ENCODE measurements at places on chromosomes 5 and 9.

GRCh38 chr9:31030741-31031202 lies 1353.7 kb upstream of the ACO1 start:
- DNase-seq = no peak

GRCh38 chr9:98974554-98974953 lies 30.8 kb downstream of the COL15A1 start:
- DNase-seq = no peak

DNA sequence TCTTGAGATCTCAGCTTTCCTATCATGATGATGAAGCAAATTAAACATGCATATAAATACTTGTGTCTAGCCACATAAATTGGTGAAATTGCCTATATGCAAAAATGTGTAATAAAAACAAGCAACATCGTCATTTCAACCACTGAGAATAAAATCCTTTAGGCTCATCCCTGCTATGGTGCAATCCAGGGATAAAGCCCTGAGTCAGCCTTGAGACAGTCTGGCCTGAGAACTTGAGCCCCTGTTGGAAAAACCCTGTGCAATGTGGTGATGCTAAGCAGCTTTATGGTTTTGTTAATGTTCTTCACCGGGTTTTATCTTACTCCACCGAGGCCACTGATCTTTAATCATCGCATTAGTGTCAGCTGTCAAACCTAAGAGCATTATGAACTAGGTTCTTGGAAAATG lies 170.5 kb downstream of the DCP2 start:
- no peak for DNase-seq

GRCh38 chr5:168317521-168318147 lies 26.2 kb downstream of the WWC1 start:
- peak; percentile 2 for DNase-seq

DNA sequence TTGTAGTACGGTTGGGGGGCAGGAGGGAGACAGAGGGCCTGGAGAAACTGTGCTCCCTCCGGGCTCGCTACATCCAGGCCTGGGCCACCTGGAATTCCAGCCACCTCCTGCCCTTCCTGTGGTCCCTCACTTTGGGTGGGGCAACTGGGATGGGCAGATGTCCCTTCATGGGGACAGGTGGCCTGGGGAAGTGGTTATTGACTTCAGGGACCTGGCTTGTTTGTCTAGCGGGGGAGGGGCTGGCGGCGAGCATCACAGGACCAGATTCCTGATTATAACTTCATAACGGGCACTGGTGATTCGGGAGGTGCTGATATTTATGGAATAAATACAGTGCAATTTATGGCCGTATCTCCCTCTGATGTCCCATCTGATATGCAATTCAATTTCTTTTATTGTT lies 20.1 kb upstream of the LAMC3 start:
- DNase-seq = no peak

DNA sequence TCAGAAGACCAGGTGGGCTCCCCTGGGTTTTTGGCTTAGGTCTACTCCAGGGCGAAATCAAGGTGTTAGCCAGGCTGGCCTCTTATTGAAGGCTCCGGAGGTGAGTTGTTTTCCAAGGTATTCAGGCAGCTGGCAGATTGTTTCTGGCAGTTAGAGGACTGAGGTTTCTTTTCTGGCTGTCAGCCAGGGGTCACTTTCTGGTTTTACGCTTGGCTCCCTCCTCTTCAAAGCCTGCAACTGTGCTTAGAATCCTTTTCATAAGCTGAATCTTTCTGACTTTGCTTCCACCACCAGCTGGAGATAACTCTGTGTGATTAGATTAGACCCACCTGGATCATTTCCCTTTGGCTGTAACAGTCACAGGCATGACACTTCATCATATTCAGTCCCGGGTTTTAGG lies 24.6 kb downstream of the RFK start:
- peak; percentile 71 for DNase-seq

DNA sequence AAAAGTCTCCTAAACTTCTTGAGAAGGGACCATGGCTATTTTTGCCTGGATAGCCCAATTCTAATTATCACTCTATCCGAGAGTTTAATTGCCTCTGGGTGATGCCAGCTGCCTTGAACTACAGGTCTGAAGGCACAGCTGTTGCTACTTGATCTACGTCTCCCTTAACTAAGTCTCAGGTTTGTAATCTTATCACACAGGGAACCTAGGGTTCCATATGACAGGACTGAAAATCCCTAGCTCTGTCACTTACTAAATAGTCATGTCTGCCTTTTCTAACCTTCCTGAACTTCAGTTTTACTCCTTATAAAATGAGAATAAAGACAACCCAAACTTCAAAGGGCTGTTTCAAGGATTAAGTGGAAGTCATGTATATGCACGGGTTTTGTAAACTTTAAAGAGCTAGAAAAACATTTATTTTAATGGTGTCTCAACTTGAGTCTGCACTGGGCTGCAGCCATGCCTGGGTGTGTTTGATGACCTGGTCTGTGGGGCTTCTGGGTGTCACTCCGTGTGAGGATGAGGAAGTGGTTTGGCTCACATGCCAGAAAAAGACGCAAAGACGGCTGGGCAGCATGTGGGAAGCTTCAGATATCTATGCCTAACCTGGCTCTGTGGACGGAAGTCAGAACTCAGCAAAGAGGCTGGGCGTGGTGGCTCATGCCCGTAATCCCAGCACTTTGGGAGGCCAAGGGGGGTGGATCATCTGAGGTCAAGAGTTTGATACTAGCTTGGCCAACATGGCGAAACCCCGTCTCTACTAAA lies 129.3 kb upstream of the SLC44A1 start:
- no peak for DNase-seq

DNA sequence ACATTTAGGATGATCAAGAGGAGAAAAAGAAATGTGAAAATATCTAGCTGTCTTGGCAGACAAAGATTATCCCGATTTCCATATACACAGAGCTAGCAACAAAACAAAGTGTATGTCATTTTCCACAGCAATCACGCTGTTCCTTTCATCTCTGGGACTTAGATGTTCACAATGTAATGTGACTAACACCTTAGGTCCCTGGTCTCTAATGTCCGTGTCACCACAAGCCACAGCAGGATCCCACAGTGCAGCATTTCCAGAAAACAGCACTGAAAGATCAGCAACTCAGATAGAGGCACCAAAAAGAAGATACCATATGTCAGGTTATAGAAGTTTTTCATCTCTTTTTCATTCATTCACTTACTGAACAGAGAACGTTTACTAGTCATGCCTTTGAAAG lies 118.0 kb upstream of the TNPO1 start:
- DNase-seq = no peak

DNA sequence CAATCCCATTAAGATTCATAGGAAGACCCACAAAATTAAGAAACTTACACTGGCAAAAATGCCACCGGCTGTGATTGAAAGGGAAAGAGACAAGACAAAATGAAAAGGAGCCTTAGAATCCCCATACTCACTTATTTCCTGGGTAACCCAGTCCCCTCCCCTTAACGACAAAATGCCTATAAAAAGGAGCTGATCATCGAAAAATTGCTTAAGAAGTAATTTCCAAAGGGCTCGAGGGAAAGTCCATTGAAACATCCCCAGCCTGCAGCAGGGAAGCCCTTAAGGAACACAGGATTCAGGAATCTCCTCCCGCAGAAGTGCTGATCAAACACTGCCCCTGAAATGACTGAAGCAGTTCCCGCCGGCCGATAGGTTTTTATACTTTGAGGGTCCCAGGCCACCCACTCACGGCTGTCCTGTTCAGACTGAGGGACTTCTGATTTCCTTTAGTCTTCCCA lies 677 bp upstream of the ZNF79 start:
- DNase-seq = no peak

GRCh38 chr5:126480824-126481223 lies 57.6 kb downstream of the GRAMD2B start:
- no peak for DNase-seq

GRCh38 chr9:86099701-86100364 lies 475 bp upstream of the GOLM1 start:
- DNase-seq = no peak

GRCh38 chr5:169874621-169875020 lies 105.7 kb downstream of the INSYN2B start:
- DNase-seq = no peak

DNA sequence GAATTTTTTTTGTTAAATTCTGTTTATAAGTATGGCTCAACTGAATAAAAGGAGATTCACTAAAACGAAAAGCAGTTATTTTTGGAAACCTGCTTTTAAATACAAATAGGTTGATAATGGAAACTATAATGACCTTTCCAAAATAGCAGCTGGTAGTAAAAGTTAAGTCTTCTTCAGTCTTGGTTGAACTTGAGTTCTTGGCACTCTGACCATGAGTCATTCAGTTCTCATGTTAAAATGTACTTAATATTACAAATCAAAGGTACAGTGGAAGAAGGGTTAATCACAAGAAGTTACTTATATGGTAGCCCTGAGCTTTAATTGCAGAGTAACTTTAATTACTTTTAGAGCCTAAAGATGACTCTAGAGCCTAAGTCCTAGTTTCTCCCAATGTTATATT lies 62.1 kb downstream of the KLF9 start:
- no peak for DNase-seq

- no peak for DNase-seq
Measured at GRCh38 chr9:2083479-2083878, 68.3 kb downstream of the SMARCA2 start.

- no peak for DNase-seq
Measured at GRCh38 chr9:109813829-109814228, 33.8 kb downstream of the PALM2AKAP2 start.

DNA sequence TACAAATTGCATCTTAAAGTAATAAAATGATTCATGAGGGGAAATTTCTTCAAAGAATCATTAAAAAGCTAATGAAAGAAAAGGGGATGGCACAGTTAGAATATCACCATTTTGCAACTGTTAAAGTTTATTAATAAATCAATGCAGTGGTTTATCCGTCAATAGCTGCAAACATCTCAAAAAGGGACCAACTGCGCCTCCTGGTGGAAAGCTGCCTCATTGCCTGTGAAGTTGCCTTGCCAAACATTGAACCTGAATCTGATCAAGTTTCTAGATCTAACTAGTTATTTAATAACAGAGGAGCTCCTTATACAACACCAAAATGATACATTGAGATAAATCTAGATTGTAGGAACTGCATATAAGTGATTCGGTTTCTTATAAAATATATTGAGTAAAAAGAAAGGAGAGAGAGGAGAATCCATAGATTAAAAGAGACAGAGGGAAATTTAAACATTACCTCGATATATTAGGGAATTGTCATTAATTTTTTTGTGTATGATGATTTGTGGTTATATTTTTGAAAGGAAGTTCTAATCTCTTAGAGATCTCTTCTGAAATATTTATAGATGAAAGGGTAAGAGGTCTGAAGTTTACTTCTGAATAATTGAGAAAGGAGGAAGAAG lies 6.9 kb upstream of the NDUFB6 start:
- peak; percentile 16 for DNase-seq

- no peak for DNase-seq
Measured at GRCh38 chr5:83955916-83956315, 235.3 kb upstream of the HAPLN1 start.

GRCh38 chr5:109224276-109224882 lies 185.4 kb downstream of the PJA2 start:
- DNase-seq = no peak

DNA sequence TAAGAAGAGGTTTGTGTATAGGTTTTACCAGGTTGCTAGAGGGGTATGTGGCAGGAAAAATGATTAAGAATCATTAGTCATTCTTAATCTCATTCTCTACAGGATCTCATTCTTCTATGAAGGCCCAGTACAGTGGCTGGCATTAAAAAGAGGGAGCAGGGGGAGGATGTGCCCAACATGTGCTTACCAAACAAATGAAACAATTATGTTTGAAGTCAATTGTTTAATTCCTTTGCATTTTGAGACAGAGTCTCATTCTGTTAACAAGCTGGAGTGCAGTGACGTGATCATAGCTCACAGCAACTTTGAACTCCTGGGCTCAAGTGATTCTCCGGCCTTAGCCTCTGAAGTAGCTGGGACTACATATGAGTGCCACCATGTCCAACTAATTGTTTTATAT lies 23.0 kb downstream of the FNIP1 start:
- no peak for DNase-seq

DNA sequence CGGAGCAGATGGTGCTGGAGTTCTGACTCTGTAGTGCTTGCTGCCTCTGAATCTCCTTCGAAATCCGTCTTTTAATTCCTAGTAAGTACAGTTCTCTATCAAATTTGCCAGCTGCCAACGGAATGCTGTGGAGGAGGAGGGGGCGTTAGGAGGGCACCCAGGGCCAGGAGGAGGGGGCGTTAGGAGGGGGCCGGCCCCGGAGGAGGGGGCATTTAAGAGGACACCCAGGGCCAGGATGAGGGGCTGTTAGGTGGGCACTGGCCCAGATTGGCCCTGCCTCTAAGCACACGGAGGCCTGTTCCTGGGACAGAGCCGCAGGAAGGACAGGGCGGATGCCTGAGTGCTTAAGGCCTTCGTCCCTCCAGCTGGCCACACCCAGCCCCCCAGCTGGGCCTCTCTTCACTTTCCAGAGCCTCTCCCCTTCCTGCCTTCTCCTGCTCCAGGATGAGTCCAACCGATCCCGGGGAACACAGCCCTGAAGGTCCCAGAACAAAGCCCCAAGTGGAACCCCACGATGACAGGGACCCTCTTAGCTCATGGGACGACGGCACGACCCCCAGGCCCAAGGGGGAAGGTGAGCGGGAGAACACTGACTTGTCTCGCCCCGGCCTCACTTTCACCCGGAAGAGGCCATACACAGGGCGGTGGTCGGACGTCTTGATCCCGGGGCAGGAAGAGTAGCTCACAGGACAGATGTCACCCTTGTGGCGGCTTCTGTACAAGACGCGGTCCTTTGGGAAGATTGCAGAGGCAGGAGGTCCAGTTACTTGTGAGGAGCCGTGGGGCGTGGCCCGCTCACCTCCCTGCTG lies 9.8 kb downstream of the INPP5E start:
- no peak for DNase-seq

- DNase-seq = no peak
Measured at GRCh38 chr5:156587012-156587411, 260.0 kb downstream of the SGCD start.

GRCh38 chr9:21287280-21287679 lies 17.8 kb downstream of the IFNA5 start:
- no peak for DNase-seq

- DNase-seq = no peak
Measured at GRCh38 chr9:3435732-3436131, 90.1 kb downstream of the RFX3 start.

DNA sequence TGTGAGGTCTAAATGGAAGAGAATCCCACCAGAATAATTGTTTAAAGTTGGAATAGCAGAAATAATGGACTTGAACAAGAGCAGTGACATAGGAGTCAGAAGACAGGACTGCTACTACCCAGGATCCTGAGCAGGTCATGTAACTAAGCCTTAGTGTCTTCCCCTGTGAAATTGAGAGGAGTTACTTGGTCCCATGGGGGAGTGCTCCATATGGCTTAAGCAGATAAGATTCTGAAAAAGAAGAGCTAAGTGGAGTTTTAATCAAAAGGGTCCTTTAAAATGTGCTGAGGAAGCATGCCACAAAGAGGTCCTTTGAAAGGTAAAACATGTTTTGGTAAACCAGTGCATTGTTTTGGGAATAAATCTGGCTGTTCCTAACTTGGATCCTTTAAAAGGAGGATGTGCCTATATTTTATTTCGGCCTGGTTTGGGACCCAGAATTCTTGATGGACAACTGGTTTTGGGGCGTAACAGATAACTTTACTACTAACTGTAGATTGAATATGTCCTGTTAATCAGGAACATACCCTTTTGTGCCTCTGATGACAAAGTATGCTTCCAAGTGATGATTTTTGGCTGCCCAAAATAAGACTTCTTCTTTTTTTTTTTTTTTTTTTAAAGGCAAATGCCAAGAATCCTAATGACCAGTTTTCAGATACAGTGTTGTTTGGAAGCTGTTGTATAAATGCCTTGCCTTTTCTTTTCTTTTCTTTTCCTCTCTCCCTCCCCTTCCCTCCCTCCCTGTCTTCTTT lies 5.7 kb downstream of the RCL1 start:
- no peak for DNase-seq
